GM06990 (cell line): ENCODE measurements at places on chromosomes 4 and X.

DNA sequence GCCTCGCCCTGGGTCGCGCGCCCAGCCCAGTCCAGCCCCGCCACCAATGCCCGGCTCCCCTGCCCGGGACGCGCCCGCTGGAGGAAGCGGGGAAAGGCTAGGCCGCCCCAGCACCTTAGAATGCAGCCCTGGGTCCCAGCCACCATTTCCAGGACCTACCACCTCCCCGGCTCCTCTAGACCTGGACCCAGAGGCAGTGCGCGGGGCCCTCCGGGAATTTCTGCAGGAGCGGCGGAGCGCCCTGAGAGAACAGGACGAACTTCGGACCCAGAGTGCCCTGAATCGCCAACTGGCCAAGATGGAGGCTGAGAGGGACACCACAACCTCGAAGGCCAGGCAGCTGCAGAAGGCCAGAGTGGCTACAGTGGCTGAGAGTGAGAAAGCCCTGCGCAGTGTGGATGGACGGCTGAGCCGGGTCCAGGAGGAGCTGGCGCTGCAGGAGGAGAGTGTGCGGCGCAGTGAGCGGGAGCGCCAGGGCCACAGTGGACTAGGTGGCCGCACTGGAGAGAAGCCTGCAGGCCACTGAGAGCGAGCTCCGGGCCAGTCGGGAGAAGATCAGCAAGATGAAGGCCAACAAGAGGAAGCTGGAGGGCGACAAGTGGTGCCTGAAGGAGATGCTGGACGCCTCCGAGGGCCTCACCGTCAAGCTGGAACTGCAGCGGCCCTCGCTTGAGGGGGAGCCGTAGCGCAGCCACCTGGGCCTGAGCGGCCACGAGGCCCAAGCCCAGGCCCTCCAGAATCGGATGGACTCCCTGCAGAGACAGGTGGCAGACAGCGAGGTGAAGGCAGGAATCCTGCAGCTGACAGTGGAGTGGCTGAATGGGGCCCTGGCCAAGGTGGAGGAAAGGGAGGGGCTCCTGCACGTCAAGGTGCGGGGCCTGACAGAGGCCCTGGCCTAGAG lies 15.5 kb downstream of the SMIM10L2A start:
- DNase-seq: no peak

DNA sequence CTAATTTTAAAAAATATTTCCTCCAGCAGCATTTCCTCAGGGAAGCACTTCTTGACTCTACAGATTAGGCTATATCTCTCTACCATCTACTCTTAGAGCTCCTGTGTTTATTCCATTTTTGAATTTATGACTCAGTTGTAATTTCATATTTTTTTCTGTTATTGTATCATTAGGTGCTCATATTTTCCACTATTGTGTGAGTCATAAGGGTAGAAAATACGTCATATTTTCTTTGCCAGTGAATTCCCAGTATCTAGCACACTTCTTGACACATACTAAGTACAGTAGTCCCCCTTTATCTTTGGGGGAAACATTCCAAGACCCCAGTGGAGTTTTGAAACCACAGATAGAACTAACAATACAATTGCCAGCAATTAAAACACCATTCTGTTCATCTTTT lies 431.2 kb downstream of the GASK1B start:
- DNase-seq: no peak

DNA sequence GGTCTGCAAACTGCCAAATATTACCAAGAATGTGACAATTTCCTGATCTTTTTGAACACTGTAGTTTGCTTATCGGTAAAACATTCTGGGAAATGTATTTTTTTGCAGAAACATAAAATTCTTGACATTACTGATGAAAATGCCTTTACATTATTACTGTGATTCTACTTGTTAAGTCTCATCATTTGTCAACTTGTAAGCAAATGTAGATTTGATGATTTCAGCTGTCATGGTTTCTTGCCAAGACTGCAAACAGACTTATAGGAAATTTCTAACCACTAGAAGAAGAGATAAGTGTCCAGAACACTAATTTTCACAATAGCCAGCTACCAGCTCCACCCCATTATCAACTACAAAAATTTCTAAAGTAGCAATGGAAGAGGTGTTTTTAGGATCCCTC lies 560.4 kb downstream of the STPG2 start:
- no peak for DNase-seq

- DNase-seq: no peak
Observed at GRCh38 chrX:119201570-119201969, 34.5 kb upstream of the PGRMC1 start.

- no peak for DNase-seq
Observed at GRCh38 chr4:187236209-187236890, 512.7 kb upstream of the FAT1 start.

GRCh38 chr4:189255636-189256035 lies 685.0 kb upstream of the FRG1 start:
- DNase-seq: no peak

DNA sequence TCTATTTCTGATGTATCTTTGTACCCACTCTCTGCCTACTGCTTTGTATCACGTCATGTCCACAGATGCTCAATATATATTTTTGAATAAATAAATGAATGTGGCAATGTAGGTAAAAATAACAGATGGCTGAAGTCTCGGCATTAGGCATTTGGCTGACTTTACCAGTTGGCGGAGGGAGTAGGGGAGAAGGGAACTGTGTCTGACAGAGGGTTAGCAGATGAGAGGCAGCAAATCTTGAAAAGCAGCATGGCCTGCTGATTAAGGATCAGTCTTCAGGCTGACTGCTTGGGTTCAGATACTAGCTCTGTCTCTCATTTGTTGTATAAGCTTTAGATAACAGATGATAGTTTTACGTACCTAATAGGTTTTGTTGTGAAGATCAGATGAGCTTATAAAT lies 31.9 kb upstream of the RASGEF1B start:
- no peak for DNase-seq

DNA sequence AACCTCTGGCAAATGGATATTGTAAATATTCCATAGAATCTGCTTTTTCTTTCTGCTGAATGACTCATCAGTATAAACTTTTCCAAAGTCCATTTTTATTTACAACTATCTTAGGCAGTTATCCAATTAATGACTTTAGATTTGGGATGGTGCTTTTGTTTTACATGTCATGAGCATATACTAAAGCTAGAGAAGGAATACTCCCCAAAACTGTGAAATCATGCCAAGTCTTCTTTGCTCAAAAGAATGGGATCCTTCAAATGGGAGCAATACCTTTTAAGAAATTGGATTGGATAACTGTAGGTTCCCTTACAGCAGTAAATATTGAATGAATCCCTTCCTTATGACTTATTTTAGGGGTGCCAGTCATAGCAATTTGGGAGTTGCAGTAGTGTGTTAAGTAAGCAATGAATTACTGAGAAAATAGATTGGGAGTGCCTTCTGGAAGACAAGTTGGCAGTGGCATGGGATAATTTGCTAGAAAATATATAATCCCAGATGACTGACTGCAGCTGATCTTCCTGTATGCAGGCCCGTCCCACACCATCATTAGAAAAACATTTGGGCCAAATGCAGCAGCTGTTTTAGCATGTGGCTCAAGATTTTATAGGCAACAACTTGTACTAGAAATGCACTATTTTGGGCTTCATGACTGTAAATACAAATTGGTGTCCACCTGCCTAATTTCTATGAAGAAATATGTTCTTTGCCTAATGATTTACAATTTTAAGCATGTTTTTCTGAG lies 2.8 kb downstream of the TMPRSS11D start:
- DNase-seq: no peak

DNA sequence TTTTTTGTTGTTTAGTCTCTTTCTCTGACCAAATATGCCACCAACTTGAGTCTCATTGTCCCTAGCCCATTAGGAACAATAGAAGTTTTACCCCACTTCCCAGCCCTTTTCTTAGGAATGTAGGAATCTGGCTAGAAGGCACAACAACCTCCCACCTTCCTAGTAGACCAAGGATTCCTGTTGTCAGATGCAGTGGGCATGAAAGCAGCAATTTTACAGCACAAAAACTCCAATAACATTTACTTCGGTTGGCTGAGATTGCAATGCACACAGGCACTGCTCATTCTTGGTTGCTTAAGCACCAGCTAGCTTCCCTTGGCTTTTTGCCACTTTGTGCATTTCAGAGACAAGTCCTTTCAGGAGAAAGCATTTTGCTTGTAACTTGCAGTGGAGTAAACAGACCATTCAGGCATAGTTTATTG lies 312.8 kb downstream of the TENM3 start:
- no peak for DNase-seq

GRCh38 chrX:6778544-6779503 lies 243.9 kb upstream of the VCX3A start:
- DNase-seq: no peak

DNA sequence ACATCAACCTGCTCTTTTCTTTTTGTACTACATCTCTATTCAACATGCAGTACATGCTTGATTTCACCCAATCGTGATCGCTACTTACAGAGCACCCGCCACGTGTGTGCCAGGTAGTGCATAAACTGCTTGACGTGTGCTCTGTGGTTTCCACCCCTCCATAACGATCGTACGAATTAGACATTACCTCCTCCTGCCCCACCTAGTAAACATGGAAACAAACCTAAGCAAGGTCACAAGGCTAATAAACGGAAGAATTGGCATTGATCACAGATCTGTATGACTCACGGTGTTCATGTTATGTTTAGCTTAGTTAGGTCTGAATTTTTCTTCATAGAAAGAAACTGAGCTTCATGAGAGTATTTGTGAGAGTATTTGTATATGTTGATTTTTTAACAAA lies 64.1 kb downstream of the STX18 start:
- DNase-seq: no peak

DNA sequence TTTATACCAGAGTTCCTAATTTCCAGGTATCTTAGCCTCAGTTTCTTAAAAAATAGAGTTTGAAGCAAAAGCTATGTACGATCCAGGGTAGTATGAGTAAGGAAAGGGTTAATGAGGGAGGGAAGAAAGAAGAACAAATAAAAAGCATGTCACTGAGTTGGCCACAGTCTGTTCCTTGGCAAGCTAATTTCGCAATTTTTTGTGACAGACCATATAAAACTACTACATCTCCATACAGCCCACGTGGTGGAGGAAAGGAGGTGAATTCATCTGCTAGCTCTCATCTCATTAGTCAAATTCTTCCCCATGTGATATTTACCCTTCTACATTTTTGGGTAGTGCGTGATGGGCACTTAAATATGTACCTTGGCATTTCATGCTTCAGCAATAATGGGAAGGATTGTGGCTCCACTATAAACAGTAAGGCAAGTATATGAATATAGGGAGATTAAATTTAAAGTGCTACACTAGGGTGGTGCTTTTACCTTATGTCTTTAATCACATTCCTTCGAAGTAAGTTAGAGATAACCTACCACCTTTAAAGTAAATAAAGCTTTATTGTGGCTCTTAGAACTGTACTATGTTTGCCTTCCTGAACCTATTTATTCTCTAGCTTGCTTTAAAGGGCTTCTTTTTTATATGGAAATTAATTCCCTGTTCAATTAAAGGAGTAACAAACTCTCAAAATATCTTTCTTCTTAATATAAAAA lies 102.1 kb upstream of the VAMP7 start:
- no peak for DNase-seq

- DNase-seq: no peak
Observed at GRCh38 chr4:21470535-21470934, 478.0 kb downstream of the KCNIP4 start.

GRCh38 chr4:154569028-154569427 lies 6.2 kb downstream of the FGB start:
- DNase-seq: no peak

DNA sequence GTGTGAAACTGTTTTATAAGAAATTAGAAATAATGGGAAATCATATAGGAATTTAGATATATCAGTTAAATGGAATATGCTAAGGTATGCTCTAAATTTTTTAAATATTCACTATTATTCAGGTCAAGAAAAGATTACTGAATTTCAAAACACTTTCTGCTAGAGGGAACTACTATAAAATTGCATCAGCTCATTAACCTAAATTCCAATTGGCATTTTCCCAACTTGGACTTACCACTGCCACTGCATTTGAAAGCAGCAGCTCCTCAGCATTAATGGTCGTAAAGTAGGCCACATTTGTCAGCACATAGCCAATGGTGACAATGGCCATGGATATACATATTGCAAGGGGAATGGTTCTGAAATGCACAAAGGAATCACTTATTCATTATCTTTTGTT lies 57.3 kb downstream of the SLC7A11 start:
- DNase-seq: no peak

DNA sequence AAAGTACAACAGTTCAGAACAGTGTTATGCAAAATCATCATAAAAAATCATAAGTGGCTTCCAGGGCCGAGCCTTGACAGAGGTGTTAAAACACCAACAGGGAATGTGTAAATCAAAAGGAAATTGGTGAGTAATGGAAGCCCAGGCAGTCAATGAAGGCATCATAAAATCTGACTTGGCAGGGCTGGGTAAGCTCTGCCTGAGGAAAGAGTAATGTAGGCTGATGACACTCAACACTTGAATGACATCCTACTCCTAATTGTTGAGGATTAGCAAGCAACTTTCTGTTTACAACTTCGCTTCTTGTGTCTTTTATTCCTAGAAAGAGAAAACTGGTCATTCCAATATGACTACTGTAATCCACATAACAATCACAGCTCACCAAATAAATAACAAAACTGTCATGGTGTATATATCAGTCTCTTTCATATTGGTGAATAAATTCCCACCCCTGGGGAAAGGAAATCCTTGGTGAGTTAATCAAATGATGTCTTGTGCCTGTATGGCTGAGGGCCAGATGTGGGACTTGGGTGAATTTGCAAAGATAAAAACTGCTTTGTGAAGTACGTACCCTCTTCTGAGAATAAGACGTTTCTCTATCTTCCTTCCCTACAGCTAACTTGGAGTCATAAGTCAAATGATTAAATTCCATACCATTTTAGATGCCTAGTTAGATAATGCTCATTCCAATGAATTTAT lies 196.8 kb downstream of the DCHS2 start:
- DNase-seq: no peak

DNA sequence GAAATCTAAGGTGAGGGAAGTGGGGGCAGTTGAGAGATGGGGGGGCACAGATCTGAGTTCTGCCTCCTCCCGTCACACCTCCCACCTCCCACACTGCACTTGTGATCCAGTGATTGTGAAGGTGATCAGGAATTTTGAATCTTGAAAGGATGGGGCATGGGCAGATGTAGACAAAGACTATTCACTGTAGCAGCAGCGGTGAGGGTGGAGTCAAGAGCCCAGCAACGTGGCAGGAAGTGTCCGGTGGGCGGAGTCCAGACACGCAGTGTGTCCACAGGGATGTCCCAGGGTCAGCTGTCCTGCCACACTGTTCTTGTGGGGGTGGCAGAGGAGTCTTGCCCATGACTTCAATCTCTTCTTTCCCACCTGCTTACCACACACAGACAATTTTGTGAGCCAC lies 330.5 kb upstream of the GALNT7 start:
- DNase-seq: no peak

DNA sequence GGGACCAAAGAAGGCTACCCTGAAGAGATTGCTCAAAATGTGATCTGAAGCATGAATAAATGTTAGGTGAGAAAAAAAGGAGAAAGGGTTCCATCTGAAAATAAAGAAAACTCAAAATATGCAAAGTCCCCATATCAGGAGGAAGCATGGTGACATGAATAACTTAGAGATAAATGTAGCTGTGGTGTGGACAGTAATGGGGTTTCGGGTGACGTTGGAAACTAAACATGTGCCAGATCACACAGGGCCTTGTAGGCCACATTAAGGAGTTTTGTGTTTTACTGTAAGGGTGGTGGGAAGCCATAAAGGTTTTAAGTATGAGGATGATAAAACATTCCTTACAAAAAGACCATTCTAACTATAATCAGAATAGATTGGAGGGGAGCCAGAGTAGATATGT lies 40.3 kb upstream of the ACSL4 start:
- DNase-seq: peak; percentile 29
